ENCODE measurements at places on chromosomes 1 and 21.

DNA sequence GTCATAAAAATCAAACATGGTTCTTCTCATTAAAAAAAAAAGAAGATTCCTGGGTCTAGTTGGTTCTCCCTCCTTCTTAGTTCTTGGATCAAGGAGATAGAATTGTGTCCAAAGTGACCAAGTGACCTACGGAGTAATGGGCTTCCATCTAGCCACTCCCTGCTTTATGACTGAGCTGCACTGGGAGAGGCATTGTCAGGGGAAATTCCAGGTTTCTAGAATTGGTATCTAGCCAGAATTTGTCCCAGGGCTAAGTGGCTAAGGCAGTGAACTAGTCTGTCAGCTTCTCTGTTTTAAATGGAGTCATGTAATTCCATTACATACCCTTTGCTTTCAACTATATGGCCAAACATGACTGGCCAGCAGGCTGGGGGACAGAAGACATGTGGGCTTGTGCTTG lies 40.1 kb upstream of the ERG start:
- no peak for DNase-seq

GRCh38 chr21:36589352-36589971 lies 109.5 kb upstream of the SIM2 start:
- no peak for DNase-seq

DNA sequence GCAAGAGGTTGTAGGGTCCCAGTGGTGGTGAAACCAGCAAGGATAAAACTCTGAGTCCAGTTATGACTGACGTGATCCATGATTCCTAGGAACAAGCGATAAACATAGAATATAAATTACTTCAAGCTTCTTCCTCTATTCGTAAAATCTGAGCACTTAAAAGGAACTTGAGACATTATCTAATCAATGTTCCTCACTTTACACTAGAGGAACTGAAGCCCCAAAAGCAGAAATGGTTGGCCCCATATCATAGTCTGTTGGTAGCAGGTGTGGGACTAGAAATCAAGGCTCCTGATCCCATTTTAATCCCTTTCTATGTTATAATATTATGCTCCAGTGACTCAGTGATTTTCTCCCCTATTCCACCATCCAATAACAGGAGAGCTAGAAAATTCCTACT lies 21.9 kb upstream of the MNDA start:
- DNase-seq: no peak

GRCh38 chr21:25528515-25528914 lies 78.8 kb downstream of the MRPL39 start:
- no peak for DNase-seq

DNA sequence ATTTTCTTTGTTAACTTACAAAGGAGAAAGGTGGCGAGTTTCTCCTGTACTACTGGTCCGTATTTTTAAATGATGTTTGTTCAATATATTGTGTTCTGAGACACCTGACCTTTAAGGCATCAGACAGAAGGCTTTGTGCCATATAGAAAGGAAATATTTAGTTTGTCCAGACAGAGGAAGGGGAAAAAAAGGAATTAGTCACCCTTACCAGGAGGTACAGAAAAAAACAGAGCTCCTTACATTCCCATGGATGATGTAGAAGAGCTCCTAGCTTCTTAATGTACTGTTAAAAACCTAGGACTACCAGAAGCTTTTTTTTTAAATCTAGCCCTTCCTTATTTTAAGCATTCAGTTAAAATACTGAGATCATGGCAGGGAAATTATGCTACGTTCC lies 12.4 kb upstream of the PODN start:
- DNase-seq: no peak

DNA sequence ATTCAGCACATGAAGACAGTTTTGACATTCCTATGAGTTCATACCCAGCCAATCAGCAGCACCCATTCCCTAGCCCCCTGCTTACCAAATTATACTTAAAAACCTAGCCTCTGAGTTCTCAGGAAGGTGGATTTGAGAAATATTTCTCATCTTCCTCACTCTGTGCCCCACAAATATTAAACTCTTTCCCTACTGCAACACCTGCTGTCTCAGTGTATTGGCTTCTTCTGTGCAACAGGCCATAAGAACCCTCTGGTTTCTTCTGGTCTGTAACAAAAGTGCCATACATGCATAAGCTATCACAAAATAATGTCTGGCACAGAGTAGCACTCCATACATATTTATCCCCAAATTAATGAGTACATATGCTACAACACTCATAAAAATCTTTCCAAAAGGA lies 387.4 kb upstream of the CAMK1G start:
- no peak for DNase-seq

DNA sequence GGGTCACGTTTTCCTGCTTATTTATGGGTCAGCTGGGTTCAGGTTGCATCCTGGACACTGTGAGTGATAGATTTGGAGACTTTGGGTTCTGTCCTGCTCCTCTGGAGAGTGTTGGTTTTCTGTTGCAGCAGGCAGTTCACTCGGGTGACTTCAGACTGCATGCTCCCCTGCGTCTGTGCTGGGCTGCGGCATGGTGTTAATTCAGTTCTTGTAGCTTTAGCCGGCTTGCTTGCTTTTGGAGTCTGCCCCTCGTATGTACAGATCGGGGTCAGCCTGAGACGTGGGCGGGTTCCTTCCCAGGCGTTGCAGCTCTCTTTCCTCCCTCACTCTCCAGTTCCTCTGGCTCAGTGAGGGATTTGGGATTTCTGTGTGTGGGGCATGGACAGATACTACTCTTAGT lies 38.0 kb downstream of the PCNT start:
- no peak for DNase-seq

- no peak for DNase-seq
Observed at GRCh38 chr1:32898056-32898455, 3.1 kb downstream of the TMEM54 start.

- DNase-seq: no peak
Observed at GRCh38 chr1:176174108-176174507, 33.0 kb downstream of the COP1 start.

DNA sequence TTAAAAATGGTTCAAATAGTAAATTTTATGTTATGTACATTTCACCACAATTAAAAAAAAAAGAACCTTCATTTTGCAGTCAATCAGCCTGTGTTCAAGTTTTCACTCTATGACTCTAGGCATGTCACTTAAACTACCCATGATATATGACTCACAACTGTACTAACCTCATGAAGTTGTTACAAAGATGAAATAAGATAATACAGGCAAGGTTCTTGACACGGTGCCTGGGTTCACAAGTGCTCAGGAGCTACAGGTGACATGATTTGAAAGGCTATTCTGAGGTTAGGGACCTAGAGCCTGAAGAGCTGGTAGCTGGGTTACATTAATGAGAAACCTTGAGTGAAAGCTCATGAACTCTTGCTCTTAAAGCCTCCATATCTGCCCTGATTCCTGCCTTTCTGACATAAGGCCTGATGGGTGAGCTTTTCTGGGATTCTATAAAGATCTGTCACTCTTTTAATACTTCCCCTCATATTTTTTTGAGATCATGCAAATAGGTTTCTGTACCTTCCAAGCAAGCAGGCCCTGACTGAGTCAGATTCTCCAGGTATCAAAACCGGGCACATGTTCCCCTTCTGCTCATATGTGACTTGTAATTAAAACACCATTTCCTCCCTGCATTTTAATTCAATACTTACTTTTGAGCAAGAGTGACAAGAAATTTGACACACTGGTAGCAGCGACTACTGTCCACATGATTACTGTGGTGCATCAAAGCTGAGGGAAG lies 34.0 kb downstream of the PCSK9 start:
- DNase-seq: no peak

- no peak for DNase-seq
Observed at GRCh38 chr1:26553942-26554682, 24.6 kb downstream of the RPS6KA1 start.

GRCh38 chr1:162292422-162292849 lies 84.2 kb downstream of the SPATA46 start:
- DNase-seq: no peak

- DNase-seq: no peak
Observed at GRCh38 chr1:118918940-118919259, 69.2 kb downstream of the TBX15 start.

- DNase-seq: no peak
Observed at GRCh38 chr1:16189003-16189402, 23.4 kb downstream of the ARHGEF19 start.

DNA sequence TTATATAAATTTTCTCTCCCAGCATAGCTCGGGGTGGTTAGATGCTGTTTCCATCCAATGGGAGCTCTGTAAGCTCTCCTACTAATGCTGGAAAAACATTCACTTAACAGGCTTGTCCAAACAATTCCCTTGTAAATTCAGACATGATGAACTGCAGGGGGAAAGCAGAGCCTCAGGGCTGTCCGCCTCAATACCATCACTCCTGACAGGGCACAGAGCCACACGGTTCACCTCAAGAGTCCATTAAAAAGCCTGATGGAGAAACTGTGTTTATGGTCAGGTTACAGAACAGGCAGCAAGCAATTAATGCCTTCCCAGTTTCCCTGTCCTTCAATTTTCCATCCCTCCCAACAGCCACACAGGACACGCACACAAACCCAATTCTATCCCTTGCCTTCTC lies 171.0 kb downstream of the BRINP2 start:
- DNase-seq: no peak

GRCh38 chr1:15283526-15283925 lies 36.5 kb downstream of the FHAD1 start:
- DNase-seq: no peak

DNA sequence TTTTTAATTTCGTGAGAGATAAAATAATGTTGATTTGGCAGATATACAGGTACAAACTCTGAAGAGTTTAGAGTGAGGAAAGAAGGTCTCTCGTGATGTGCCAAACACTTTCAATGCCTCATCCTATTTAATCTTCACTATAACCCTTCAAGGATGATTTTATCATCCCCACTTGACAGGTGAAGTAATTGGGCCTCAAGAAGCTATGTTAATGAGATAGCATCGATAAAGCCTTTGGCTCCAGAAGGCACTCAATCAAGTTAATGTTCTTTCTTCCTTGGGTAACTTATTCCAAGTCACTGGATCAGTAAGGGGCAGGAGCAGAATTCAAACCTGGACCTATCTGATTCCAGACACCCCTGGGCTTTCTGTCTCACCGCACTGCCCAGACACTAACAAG lies 7.2 kb downstream of the LMOD1 start:
- DNase-seq: no peak

DNA sequence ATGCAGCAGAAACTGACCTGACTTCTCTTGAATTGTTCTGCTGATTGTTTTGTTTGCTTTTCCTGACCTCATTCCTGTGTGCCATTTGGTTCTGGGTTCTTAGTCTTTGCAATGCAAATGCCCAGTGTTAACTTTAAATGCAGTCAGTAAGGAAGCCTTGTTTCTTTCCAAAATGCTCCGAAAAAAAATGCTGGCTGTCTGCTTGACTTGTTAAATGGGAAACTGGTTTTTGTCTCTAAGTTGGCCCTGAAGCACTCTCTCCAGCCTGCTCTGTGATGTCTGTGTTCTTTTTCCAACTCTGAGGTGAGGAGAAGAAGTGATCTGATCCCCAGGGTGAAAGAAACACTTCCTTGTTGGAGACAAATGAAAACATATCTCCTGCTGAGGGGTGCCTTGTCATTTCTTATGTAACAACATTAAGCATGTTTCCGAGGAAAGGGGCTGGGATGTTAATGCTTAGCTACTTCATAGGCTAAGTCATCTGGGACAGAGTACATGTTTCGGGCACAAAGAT lies 256.3 kb upstream of the ADGRL4 start:
- no peak for DNase-seq

- DNase-seq: no peak
Observed at GRCh38 chr1:220511785-220512184, 16.2 kb upstream of the MARK1 start.

GRCh38 chr1:68158837-68159236 lies 73.5 kb downstream of the WLS start:
- DNase-seq: no peak

DNA sequence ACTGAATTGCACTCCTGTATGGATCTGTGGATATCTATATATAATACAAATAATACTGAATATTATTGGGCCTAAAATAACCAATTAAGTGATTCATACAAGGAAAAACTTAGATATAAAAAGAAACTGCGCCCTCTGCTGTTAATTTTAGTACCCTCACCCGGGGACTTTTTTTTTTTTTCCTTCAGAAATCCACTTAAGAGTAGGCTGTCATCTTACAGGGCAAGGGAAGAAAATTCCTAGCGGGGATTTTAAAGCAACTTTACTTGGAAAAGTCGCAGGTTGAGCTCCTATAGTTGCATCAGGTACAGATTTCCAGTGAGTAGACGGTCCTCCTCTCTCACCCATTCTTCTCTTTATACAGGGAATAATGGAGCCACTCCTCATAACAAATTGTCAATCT lies 1.3 kb downstream of the NTNG1 start:
- no peak for DNase-seq

DNA sequence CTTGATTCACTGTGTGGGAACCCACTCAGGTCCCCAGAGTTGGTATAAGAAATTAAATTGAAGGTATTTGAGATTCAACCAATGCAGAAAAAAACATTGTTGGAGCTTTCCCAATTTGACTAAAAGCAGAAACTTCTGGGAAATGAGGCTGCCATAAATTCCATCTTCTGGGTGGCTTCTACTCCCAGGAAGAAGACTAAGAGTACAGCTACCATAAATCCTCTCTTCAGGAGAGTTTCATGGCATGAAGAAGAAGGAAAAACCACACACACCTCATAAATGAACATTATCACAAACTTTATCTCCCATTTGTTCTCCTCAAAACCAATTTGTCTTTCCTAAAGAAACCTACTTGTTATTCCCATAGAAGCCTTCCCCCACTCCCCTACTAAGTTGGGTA lies 283.9 kb downstream of the DPYD start:
- no peak for DNase-seq

GRCh38 chr1:94554580-94554979 lies 13.0 kb upstream of the F3 start:
- no peak for DNase-seq

GRCh38 chr21:27244776-27245175 lies 277.9 kb upstream of the ADAMTS5 start:
- DNase-seq: no peak

DNA sequence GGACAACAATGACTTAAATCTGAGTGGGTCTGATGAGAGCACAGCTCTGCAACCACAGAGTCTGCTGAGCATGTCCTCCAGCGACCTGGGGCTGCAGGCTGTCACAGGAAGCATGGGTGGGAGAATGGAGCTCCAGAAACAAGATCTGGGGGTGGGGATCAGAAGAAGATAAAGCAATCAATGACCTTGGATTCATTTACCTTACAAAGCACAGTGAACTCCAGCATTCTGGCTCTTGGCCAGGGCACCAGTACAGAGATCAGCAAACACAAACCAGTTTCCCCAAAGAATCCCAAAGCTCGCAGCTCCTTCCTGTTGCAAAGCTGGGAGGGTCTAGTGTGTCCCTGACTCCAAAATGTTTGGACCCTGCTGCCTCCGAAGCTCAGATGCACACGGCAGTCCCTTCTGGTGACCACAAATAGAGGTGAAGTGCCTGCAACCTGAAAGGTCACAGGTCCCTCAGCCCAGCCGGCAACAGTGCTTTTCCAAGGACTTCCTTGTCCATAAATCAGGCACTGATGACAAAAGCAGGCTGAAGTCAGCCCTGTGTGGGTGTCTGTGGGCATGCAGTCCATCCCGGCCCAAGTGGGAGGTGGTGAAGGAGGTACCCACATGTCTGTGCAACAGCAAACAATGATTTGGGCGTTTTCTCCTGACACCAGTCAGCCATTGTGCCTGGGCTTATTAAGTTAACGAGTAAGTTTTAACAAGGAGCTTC lies 76.1 kb downstream of the SH3BGR start:
- no peak for DNase-seq

- no peak for DNase-seq
Observed at GRCh38 chr1:238552271-238552670, 661.5 kb upstream of the ZP4 start.

- no peak for DNase-seq
Observed at GRCh38 chr21:44628707-44629391, 2.0 kb downstream of the KRTAP10-9 start.

Measured in suprapubic skin (tissue), 4 donors.